Fibroblast of skin of back (primary cell): ENCODE measurements at places on chromosomes 11 and 22.

GRCh38 chr11:109728056-109728455 lies 306.1 kb downstream of the C11orf87 start:
- DNase-seq, result peak; percentile 32

DNA sequence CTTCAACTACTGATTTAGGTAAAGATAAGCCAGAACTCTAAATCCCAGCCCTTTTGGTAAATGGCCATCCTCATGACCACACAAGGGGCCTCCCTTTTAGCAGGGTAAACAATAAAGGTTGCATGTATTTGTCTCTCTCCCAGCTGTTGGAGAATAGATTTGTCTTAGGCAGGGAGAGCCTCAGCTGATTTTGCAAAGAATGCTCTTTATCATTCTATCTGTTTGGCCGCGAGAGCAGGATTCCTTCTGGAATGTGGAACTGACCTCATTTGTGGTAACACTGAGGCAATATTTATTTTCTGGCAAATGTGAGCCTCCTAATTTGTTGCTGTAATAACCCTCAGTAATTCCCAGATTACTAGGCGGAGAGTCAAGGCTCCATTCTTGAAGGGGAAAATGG lies 15.3 kb downstream of the PTS start:
- DNase-seq, result peak; percentile 22

DNA sequence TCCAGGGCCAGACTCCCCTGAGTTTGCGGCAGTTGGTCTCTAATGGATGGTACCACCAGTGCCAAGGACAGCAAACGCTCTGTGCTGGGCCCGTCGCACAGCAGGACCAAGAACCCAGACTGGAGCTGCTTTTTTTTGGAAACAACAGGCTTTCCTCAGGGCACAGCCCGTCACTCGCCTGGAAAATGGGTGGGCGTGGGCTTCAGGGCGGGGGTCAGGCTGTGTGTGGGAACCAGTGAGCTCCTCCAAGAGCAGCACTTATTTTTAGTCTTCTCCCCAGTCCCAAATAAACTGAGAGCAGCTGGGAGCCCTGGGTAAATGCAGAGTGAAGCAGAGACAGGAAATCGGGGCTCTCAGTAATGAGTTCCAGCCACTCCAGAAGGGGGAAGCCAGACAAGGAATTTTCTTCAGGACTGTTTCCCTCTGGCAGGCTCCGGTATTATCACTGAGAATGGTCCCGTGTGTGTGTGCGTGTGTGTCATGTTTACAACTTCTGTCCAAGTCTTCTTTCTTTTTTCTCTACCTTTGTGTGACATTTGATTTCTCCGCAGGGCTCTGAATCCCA lies 63.0 kb downstream of the PPFIBP2 start:
- peak; percentile 71 for DNase-seq

GRCh38 chr11:119873761-119874421 lies 144.9 kb upstream of the NECTIN1 start:
- DNase-seq, result no peak

- no peak for DNase-seq
Measured at GRCh38 chr11:77590194-77590782, 535 bp downstream of the AQP11 start.

DNA sequence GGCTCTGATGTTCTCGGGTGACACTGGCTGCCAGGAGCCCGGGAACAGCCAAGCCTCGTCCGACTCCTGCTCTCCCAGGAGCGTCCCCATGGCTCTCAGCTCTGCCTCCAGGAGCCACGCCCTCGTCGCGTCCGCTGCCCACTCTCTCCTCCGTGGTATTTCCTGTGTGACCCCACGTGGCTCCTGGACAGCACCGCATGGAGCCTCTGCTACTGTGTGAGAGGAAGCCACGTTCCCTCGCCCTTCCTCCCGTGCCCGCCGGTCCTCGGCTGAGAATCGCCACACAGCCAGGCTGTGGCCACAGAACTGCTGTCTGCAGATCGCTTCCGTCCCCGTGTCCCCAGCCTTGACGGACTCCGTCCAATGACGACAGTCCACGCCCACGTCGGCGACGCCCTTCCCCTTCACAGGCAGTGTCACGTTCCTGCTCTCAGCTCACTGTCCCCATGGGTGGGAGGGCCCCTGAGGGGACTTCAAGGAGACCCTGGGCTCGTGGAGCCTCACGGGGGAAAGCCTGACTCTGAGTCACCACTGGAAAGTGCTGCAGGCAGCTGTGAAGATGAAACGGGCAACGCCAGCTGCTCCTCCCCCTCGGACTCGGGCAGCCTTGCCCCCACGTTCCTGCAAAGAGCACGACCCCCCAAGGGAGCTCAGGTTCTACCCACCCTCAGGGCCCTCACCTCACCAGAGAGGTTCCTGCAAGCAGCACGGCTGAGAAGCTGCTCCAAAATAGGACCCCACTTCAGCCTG lies 458.5 kb downstream of the BRD1 start:
- DNase-seq, result no peak

DNA sequence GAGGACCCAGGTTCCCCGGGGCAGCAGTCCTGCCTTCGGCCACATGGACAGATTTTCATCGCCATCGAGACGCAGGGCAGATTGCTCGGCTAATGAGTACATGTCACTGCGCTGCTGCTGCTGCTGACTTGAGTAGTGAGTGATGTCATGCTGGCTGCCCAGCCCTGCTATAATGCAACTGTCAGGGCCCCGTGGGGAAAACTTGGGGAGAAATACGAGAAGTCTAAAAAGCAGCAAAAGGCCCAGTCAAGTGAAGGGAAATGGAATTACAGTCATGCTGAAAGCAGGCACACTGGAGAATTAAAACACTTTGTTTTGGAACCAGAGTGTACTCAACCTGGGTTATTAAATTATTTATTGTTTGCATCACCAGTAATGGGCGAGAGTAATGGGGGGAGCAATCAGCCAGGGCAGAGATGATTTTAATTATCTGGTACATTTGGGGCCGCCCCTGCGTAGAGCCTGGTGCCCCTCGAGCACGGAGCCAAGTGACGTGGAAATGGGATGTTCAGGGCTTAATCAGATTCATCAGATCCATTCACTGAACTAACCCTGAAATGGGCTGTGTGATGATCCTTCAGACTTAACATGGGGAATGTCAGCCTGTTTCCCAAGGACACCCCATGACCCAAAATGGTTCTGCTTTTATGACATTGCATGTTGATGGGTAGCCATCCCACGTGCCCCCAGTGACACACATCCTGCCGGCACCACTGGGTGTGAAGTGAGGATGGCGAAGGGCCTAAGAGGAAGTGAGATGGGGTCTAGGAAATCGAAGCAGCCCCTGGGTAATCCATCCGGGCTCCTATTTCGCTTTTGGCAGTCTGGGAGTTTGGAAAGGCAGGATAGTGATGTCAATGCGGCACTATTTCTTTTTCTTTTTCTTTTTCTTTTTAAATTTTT lies 241.6 kb upstream of the CADM1 start:
- DNase-seq, result no peak

DNA sequence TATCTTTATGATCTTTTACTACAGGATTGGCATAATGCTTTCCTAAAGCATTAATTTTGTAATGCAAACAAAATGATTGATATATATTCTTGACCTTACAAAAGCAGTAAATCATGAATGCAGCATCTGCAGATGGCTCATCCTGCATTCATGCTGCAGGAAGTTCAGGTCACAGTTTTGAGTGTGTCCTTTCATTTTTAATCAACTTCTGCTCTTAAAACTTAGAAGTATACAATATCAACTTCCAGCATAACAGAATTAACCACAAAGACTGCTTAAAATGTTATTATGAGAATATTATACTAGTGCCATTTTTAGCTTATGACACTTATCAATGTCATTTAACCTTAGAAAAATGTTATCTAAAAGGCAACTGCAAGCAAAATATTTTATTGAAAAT lies 54.0 kb downstream of the SLC36A4 start:
- peak; percentile 13 for DNase-seq

GRCh38 chr11:67118181-67118766 lies 789 bp upstream of the KDM2A start:
- DNase-seq, result peak; percentile 45

GRCh38 chr11:130859886-130860285 lies 56.4 kb downstream of the SNX19 start:
- DNase-seq, result no peak

DNA sequence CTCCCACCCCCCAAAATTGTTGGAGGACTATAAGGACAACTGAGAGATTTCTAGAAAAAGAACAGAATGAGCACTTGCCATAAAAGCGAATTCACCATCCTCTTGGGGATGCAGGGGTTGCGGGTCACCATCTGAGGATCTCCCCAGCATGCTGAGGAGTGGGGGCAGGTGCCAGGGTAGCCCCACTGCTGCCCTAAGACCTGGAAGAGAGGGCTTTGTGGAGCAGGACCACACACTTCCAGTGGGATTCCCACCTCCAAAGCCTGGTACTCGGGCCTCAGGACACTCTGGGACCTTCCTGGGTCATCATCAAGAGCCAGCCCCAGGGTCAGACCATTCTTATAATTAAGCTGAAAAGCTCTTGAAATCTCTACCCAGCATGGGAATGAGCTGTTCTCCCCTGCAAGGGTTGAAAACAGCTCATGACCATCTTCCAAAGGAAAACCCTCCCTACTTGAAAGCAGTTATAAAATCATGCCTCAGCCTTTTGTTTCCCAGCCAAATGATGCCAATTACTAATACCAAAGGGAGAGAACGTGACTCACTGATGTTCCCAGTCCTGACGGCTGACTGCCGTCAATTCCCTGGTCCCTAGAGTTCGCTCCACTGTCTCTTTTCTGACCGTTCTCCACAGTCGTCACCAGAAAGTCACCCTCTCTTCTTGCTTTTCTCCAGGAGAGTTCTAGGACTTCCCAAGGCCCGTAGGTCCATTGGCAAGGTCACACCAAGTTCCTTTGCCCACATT lies 76.8 kb upstream of the CREB3L1 start:
- peak; percentile 20 for DNase-seq

DNA sequence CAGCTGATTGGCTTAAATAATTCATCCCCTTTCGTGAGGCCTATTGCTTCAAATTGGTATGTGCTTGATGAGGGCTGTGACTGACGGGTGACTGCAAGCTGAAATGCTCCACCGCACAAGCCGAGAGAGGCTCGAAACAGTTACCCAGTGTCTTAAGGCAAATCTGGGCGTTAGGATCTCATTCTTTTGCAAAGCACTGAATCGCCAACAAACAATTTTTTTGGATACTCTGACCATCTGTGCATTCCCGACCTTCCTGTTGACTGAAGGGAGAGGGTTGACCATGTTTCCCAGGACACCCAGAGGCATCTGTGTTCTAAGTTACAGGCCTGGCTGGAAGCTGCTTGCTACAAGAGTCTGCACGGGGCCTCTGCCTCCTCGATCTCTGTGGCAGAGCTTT lies 32.1 kb downstream of the CACNG2 start:
- no peak for DNase-seq

DNA sequence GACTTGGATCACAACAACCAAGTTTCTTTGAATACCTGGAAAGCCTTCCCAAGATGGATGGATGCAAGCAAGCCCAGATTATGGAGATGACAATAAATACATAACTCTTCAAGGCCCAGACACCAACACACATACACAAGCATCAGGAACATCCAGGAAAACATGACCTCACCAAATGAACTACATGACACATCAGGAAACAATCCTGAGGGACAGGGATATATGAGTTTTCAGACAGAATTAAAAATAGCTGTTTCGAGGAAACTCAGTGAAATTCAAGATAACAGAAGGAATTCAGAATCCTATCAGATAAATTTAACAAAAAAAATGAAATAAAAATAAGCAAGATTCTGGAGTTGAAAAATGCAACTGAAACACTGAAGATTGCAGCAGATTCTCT lies 659.4 kb downstream of the METTL15 start:
- DNase-seq, result peak; percentile 93

DNA sequence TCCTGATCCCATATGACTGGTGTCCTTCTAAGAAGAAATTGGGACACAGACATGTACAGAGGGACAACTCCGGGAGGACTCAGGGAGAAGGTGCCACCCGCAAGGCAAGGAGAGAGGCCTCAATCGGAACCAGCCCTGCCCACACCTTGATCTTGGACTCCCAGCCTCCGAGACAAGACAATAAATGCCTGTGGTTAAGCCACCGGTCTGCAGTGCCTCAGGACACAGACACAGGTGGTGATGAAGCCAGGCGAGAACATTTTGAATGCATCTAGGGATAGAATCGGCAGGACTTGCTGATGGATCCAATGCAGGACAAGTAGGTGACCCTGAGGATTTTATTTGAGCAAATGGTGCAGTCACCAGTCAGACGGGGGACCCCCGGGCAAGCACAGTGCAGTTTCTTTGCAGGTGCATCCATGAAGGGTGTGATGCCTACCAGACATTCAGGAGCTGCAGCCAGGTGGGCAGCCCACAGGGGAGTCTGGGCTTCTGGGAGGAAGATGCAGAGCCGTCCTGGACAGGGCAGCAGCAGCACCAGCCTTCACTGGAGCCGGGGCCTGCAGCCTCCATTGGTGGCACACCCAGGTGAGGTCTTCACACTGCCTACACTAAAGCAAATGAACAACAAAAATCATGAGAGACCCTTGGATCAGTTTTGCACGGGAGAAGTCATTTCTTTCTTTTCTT lies 20.2 kb upstream of the SEPTIN5 start:
- no peak for DNase-seq

DNA sequence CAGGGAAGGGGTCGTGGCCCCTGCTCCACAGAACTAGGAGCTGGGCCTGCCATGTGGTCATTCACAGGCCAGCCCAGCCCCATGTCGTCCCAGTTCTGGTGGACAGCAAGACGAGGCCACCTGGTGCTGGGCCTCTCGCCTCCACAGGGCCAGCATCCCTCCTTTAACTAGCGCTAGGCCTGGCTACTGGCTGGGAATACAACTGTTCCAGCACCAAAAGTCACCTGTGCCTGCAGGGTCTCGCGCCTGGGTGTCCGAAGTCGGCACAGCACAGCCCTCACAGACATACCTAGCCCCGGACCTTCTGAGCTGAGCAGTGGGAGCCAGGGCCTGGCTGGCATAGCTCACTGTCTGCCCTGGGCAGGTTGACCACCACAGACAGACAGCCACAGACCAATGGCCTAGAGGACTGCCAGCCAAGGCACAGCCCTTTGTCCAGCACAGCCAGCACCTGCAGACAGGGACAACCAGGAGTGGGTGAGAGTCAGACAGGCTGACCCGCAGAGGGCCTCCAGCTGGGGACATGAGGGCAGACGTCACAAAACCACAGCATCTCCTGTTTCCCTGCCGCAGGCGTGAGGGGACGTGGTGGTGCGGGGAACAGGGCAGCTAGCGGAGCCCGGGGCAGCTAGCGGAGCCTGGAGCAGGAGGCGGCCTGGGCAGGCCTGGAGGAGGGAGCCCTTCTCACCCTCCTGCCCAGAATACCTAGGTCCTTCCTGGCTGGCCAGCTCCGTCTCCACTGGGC lies 27.2 kb upstream of the TH start:
- DNase-seq, result no peak

- DNase-seq, result no peak
Measured at GRCh38 chr11:73965764-73966121, 14.9 kb downstream of the DNAJB13 start.

GRCh38 chr11:475941-476340 lies 25.9 kb downstream of the PTDSS2 start:
- no peak for DNase-seq

- peak; percentile 98 for DNase-seq
Measured at GRCh38 chr11:65497141-65498041, 1.5 kb upstream of the MALAT1 start.
